ENCODE measurements at places on chromosomes 5 and 9.
A peak's percentile ranks its signal among the peaks of the same experiment; 100 is the strongest.

DNA sequence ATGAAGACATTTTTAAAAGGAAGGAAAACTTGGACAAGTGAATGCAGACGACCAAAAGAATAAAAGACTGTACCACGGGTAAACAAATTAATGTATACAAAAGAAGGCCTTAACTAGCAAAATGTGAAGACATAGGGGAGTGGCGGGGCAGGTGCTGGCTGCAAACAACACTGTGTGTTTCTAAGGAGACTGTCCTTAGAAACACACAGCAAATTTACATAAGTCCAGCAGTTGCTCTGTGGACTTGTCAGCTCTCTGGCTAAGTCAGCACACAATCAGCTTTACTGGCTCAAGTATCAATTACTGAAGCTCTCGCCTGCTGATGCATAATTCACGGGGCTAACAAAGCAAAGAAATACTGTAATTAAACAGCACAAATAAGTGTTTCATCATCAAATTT is 24.8 kb downstream of the PTBP3 start:
- DNase-seq, result no peak

DNA sequence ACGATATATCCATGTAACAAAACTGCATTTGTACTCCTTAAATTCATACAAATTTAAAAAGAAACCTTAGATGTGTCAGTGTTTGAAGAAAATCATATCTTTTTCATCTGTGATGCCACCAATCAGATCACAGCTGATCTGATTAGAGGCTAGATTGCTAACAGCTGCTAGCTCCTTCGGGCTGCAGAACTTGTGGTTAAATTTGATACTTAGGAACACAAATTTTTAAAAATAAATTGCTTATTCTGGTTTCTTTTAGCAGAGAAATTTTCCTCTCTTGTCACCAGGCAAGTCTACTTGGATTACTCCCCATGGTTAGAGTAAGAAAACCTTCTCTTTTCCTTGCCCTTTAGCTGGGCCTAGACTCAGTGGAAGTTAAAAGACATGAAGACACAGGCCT is 94.6 kb upstream of the RANBP6 start:
- DNase-seq, result no peak

- no peak for DNase-seq
Measured at GRCh38 chr5:11514705-11515432, 389.4 kb downstream of the CTNND2 start.

DNA sequence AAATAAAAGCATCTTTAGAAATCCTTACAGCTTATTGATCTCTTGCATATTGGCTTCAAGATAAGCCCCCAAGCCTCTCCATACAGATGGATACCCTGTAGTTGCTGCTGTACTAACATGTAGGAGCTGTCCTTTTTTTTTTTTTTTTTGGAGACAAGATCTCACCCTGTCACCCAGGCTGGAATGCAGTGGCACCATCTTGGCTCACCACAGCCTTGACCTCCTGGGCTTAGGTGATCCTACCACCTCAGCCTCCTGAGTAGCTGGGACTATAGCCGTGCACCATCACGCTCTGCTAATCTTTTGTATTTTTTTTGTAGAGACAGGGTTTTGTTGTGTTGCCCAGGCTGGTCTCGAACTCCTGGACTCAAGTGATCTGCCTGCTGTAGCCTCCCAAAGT is 35.4 kb downstream of the SNX30 start:
- DNase-seq, result no peak

DNA sequence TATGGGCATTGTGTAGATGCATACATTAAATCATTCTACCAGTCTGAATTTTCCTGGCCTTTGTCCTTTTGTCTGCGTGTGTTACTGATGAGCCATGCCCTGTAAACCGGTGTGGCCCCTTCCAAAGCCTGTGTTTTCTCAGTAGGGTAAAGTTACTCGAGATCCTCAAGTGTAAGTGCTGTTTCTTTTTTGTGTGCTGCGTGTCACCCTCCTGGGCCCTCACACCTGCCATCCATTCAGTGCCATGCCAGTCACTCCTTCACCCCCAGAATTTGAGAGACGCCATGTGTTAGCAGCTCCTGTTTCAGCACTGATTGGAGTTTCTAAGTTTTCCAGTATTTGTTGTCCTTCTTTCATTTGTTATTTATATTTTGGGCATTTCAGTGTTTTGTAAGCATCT is 288.2 kb downstream of the FANCC start:
- no peak for DNase-seq

DNA sequence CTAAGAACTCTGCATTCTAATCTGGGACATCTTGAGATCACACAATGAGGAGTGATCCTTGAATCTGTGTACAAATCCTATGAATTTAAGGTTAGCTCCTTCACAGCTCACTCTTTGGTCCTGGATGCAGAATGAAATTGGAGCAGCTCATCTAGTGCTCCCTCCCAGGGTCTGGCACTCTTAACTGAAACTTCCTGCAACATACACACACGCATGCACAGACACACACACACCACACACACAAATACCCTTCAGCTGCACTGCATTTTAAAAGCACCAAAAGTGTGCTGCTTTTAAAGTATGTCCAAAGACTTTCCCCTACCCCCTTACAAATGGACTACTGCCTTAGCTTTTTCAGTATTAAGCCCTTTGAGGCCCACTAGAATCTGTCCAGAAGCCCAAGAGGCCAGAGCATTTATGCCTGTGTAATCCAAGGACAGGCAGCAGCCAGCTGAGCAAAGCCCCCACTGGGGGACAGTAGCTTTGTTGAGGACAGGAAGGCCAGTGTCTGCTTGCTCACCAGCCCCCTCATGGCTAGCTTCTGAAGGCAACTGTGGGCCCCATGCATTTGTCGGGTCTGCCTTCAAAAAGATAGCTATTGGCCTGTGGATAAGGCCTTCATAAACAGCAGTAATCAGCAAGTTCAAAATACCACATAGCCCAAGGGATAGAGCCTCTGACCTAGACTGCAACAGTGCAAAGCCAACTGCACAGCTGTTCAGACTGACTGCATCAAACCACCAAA is 43.6 kb downstream of the CDO1 start:
- no peak for DNase-seq

DNA sequence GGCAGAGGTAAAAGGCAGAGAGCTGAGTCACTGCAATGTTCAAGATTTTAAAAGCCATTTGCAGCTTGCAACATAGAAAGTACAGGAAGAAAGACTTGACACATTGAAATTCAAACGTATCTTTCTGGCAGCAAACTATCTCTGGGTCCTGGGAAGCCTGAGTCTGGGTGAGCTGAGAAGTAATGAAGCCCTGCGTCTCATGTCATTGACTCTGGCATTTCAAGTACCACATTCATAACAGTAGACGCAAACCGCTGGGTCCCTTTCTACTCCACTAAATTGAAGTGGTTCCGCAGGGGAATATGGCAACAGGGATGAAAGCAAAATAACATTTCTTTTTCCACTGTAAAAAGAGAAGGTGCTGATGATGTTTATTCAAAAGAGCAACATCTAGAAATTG is 694.3 kb downstream of the BRINP1 start:
- no peak for DNase-seq

- peak; percentile 72 for DNase-seq
Measured at GRCh38 chr9:115013998-115014397, 83.6 kb upstream of the TNFSF8 start.

- DNase-seq, result no peak
Measured at GRCh38 chr9:116032683-116033440, 120.7 kb upstream of the PAPPA start.

DNA sequence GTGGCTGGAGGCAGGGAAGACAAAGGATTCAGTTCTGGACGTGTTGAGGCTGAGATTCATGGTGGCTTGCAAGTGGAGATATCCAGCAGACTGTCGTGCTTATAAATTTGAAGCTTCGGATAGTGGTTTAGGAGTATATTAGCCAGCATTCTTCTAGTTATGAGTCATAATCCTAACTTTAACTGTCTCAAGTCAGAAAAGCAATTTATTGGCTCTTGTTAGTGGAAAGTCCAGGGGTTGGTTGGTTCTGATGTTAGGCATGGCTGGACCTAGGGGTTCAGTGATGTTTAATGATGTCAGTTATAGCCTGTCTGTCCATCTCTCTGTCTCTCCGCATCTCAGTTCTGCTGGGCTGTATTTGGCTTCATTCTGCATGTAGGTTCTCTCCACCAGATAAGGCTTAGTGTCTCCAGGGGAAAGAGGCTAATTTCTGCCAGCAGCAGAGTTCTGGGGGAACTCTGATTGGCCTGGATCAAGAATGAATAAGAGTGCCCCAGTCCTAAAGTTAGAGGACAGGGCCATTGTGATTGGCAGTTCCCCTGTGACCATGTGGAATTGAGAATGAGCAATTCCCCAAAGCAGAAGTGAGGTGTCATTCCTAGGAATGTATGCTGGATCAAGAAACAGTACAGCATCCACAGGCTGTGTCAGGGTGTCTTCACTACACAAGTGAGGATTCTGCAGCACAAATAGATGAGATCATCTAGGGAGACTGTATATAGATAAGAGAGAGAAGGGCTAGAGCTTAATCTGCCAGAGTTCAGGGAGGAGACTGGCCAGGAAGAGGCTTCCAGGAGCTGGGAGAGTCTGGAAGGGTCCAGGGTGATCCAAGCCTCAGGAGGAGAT is 72.9 kb upstream of the SHB start:
- DNase-seq, result no peak

DNA sequence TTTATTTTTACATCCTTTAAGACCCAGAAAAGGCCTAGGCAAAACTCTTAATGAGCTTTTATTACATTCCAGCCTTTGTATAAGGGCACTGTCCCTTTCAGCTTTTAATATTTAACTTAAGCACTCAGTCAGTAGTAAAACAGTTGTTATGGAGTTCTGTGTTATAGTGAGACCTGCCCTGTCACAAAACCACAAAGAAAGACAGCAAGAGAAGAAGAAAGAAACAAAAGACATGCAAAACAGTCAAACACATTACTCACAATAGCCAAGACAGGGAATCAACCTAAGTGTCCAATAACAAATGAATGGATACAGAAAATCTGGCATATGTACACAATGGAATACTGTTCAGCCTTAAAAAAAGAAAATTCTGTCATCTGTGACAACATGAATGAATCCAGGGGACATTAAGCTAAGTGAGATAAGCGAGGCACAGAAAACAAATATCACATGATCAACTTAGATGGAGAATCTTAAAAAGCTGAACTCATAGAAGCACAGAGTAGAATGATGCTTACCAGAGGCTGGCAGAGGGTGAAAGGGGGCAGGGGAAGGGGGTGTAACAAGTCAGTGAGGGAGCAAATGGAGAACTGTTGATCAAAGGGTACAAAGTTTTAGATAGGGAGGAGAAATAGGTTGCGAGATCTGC is 63.8 kb upstream of the CCNG1 start:
- no peak for DNase-seq

- no peak for DNase-seq
Measured at GRCh38 chr9:94852373-94852772, 125.9 kb downstream of the AOPEP start.

- no peak for DNase-seq
Measured at GRCh38 chr5:180284149-180284548, 7.7 kb downstream of the MAPK9 start.

DNA sequence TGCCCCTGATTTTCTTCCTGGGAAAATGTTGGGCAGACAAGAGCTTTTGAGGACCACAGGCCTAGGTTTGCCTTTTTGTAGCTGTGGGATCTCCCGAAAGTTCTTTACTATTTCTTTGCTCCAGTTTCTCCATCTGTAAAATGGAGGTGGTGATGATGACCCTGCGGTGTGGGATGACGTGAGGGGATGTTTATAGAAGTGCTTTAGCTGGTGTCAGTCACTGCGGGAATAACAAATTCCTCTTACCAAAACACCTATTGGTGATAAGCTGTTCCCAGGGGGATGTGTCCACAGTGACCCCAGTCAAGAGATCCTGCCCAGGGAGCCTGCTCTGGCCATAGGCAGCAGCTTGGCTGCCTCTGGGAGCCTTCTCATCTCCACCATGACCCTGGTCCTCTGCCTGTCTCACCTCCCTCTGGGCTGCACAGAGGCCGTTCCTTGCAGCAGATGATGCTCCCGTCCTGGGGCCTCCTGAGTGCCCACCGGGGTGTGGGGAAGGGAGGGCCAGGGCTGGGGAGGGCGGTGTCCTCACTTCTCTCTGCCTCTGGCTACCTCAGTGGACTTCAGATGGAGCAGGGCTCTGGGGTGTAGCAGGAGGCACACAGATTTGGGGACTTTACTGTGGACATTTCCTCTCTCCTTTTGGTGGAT is 77.2 kb downstream of the COL15A1 start:
- no peak for DNase-seq

DNA sequence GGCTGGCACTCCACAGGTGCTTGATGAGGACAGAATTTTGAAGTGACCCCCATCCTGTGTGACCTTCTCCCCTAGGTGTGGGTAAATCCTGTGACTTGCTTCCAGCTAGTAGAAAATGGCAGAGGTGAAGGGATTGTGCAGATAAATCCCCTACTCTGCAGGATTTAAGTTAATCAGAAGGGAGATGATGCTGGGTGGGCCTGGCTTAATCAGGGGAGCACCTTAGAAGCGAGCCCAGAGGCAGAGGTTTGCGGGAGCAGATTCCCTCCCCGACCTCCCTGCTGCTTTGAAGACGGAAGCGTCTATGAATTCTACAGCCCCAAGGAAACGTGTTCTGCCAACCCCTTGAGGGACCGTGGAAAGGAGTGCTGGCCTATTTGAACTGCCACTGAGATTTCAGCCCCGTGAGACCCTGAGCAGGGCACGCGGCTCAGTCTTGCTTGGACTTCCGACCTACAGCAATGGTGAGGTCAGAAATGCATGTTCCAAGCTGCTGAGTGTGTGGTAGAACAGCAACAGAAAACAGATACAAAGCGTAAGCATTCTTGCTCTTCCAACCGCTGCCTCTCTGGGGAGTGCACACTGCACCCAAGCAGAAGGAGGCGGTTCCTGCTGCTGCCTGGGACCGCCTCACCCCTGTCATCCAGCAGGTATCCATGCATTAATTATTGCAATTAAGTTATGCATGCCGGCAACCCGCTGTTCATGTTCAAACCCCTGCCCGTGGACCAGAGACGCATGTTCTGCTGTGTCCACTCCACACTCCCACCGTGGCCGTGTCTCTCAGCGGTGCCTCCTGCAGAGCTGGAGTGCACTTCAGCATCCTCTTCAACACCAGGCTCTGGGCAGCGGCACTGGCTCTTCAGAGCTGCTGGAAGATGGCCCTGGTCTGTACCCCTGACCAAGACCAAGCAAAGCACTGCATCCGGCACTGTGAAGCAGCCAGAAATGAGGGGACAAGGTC is 54.6 kb upstream of the RXRA start:
- no peak for DNase-seq

DNA sequence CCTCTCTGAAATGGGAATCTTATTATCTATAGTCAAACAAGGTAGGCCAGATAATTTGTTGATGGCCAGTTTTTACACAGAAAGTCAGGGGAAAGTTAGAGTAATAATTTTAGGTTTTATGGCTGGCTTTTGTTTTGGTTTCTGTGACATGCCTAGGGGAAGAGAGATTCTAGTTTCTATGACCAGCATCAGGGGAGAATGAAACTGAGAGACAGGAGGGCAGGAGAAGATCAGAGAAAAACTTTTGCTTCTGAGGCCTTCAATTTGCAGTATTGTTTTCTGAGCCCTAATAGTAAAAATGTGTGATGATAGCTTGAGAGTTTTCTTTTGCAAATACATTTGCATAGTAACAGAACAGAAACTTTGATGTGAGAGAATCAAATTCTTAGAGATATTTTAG is 564.3 kb downstream of the ZNF608 start:
- no peak for DNase-seq

All from SK-N-SH (cell line).